ENCODE measurements at places on chromosomes 2 and 18.

DNA sequence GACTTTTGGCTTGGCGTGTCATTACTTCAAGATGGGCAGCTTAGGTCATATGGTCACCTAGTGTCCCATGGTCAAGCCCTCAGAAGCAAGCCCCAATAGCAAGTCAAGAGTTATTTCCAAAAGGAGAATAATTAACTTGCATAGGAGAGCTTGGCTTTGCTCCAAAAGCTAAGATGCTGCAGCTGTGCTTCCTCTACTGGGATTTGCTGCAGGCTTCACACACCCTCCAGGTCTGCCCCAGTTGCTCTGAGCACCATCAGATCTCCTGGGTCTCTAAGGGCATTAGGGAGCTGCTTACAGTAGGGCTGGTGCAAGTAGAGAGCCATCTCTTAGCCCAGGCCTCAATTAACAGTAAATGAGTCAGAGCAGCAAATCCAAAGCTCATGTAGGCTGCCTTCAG lies 46.6 kb downstream of the THUMPD2 start:
- no peak for DNase-seq

GRCh38 chr2:12819103-12819475 lies 102.4 kb downstream of the TRIB2 start:
- no peak for DNase-seq

DNA sequence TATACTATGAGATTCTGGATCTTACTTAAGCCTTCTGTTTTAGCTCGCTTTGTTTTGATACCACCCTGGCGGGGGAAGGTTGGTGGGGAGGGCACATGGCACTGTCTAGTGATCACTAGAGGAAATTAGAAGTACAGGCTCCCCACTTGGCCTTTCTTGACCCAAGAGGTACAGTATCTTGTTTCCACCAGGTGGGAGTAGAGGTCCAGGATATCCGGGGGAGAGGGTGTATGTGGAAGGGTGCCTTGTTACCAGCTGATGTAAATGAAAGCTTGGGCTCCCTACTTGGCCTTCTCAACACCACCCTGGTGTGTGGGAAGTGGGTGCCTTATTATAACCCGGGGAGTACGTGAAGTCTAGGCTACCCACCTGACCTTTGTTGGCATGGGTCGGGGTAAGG lies 7.5 kb downstream of the GALNT1 start:
- DNase-seq = peak; percentile 36

DNA sequence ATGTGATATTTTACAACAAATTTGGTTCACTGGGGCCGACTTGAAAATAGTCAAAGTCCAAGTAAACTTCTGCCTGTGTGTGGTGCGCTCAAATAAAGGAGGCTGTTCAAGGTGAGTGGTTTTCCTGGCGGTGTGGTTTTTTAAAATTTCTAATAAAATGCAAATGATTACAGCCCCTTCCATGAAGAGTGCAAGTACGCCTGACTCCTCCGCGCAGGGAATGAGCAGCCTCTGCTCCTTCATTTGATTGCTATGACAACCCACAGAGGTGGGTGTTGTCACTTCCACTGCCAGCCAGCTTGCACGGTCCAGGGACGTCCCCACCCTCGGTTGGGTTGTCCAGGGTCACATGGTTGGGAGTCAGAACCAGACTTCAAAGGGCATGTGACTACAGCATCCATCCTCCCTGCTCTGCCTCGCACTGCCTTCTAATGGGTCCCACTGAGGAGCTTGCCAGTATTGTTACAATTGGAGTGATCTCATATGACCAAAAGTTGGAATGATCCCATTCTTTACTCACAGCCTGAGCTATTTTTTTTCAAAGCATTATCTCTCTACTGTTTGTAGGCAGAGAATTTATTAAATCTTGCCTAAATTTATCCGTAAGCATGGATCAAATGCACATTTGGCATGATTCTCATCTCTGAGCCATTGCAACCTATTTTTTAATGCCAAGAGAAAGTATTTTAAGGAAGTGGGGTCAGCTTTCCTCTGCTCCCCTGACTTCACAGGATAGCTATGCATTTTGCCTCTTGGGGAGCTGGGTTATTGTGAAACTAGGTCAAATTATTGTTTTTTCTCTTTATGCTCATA lies 121.3 kb downstream of the AGAP1 start:
- no peak for DNase-seq

DNA sequence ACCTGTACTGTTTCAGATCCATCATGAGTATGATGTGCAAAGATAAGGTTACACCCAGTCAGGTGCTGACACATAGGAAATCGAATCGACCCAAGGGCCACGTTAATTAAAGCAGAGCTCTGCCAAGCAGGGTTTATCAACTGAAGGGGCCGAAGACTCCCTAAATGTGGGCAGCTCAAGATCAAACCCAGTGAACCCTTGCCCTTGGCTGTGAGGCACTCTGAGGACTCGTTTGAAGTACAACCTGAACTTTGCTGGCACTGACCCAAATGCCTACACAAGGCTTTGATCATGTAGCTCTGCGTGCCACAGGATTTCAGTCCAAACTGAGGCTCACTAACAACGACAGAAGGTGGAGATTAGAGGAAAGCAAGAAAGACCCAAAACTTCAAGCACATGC lies 352.1 kb downstream of the MTX2 start:
- no peak for DNase-seq

DNA sequence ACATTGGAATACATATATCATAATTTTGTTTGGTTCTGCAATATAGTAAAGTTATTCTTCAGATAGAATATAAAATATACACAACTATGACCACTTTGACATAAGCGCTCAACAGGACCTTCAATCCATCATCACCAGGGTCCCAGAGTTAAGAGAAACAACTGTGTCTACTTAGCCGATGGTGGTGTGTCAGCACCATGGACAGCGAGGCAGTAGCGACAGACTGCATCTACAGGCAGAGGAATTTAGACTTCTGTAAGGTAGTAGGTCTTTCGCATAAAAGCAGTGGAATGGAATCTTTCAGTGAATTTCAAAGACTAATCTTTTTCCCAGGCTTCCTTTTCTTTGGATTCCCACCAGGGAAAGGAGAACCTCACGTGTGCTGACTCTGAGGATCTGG lies 20.5 kb upstream of the LRPPRC start:
- DNase-seq = no peak

GRCh38 chr2:150609831-150610582 lies 122.5 kb upstream of the RND3 start:
- DNase-seq = no peak

GRCh38 chr2:60710707-60711106 lies 45.4 kb upstream of the PAPOLG start:
- DNase-seq = no peak

GRCh38 chr18:24530630-24531111 lies 70.2 kb downstream of the HRH4 start:
- DNase-seq = no peak

DNA sequence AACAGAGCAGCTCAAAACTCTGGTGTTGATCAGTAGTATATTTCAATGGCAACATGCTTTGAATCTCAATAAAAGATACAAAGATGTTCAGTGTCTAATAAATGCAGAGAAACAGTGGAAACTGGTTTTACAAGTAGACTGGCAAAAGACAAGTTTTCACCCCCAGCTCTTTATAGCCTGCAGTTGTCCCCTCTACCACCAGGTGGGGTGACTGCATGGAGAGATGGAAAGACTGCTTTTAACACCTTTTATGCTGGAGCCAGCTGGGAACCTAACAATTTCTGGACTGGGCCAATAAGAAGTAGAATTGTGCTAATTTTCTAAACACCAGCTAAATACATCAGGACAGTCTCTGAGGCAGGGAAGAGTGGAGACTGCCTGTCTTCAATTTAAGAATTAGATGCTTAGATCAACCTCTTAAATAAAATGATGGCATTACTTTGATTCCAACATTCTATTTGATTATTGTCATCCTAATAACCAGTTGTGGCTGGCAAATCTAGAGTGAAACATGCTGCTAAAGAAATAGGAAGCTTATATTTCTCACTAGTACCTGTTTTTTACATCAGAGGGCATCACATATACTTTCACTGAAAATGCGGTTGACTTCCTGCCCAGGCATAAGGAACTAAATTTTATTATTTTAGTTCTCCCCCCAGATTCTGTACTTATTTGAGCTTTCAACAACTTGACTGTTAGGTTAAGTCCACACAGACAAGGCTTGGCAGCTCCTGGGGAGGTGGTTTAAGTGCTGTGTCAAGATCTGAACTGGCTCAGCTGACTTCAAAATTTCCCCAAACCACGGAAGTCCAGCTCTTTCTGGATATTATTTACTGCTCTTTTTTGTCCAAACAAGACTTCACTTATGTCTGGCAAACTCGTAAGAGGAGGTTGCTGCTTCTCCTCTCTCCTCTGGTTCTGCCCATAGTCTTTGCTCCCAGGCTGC lies 140.5 kb downstream of the TPGS2 start:
- peak; percentile 2 for DNase-seq

DNA sequence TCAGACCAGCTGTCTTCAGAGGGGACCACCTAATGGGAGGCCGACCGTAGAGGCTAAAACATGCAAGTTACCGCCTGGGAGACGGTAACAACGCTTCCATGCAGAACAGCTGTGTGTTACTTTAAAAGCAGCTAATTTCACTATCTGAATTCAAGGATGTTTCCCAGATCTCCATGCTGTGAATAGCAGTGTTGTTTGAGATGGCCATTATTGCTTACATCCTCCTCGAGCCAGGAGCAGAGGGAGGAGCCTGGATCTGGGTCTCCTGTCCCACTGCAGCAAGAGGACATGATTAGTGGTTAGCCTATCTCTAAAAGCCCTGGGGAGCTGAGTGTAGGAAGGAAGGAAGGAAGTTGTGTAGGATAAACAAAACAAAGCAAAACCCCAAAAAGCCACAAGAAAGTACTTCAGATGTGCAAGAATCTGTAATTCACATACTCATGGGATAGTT lies 50.9 kb downstream of the ACTR2 start:
- no peak for DNase-seq

DNA sequence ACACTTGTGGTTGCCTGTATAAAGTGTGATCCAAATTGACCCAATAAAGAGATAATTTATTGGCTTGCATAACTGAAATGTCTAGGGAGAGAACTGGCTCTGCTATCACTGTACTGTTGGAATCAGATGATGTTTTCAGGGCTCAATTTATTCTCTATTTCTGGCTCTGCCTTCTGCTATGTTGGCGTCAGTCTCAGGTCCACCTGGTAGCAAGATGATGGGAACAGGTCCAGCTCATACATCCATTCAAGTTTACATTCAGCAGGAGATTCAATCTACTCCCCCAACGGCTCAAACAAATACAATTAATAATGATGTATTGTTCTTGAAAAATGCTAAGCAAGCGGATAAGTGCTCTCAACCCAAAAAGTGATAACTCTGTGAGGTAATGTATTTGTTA lies 297.7 kb upstream of the SYT4 start:
- DNase-seq = no peak

- DNase-seq = no peak
Measured at GRCh38 chr2:24899361-24899910, 20.6 kb downstream of the ADCY3 start.

DNA sequence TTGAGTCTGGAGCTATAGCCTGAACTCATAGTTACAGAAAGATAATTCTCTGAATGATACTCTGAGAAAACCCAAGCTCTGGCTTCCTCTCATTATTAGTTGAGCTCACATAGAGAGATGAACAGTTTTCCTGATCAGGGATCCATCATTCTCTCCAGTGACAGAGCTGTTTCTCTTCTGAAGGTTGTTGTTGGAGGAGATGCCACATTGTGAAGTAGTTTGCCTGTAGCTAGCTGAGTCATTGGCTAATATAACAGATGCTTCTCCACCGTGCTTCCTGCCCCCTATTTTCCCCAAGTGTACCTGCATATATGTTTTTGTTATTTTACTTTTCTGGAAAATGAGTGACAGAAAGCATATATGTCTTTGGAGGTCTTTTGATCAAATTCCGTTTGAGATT lies 64.6 kb downstream of the OSBPL6 start:
- no peak for DNase-seq

DNA sequence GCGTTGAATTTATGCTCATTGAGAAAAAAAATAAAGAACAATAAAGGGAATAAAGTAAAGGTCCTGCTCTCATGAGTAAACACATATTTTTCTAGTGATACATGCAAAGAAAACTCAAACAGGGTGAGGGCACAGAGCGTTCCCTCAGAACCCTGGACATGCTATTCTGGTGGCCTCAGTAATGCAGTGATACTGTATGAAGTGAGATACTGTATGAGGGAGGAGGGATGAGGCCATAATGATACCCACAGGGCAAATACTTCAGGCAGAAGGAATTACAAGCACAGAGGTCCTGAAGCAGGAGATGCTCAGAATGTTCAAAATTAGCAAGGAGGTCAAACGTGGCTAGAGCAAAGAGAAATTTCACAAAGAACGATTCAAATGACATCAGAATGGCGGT lies 28.4 kb upstream of the RNU4ATAC start:
- no peak for DNase-seq

DNA sequence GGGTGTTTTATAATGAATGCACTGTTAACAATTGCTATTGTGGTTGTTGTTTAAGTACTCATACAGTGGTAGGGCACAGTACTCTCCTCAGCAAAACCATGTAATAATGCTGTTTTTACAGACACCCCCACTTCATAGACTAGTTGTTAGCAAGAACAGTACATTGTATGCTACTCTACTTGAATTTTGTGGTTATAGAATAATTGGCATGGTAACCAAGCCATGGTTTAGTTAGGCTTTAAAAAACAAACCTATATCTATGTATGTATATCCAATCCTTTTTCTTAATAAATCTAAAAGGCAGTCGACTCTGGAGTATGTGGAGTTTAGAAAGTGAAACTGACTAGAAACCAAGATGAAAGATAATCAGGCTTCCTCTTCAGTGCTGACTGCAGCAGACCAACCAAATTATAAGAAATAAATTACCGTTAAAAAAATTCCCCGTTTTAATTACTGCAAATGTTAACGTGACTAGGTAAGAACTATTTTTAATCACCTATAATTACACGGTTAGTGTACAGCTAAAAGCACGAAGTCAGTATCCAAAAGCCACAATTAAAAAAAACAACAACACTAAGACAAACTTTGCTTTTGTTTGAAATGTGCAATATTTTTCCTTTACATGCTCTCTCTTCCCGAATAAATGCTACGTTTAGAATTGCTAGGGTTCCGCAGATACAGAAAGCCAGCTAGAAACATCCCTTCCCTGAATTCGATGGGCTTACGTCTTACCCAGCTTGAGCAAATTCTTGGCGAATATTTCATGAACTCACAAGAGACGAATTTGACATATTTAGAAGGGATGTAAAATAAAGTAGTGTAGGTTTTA lies 113.3 kb upstream of the SERTAD2 start:
- DNase-seq = peak; percentile 51

- DNase-seq = no peak
Measured at GRCh38 chr2:206001912-206002311, 84.1 kb downstream of the INO80D start.

DNA sequence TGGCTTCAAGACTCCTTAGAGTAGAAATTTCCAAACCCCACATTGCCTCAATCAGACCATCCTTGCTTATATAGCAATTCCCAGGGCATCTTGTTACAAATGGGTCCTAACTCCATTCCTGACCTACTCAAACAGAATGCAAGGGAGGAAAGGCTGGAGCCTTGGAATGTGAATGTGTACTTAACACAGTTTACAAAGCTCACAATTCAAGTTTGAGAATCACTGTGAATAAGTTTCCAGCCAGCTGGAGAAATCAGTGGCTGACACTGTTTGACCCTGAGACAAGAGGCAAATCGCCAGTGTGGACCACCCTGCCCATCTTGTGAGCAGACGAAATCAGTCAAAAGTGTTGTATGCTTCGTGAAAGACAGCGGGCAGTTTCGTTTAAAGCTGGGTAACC lies 65.5 kb downstream of the SOWAHC start:
- no peak for DNase-seq

GRCh38 chr18:57789090-57789489 lies 14.0 kb downstream of the ATP8B1 start:
- DNase-seq = no peak

All from naive B cell (primary cell).